Effector CD8-positive, alpha-beta T cell (primary cell): ENCODE measurements at places on chromosomes 4 and X.

DNA sequence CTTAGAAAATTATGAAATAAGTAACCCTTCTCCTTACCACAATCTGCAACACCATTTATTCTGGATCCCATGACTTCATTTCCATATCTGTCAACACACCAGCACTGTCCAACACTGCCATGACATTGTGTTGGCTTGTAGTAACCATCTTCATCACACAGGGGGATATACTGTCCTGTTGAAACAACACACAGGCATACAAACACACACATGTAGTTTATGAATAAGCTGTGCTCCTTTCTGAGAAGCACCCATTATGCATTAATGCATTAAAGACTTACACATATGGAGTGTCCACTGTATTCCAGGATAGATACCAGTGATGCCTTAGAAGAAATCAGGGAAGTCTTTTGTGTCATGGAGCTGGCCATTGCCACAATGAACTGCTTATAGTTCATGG, 496.9 kb downstream of the SPOCK3 start:
- DNase-seq, result no peak

- no peak for DNase-seq
These were observed 398.8 kb upstream of the RPS6KA3 start for GRCh38 chrX:20665481-20665880.

GRCh38 chrX:2965965-2966364, 36.8 kb upstream of the ARSD start:
- no peak for DNase-seq

GRCh38 chrX:102712981-102713625, 855 bp downstream of the GPRASP2 start:
- peak; percentile 0 for DNase-seq

DNA sequence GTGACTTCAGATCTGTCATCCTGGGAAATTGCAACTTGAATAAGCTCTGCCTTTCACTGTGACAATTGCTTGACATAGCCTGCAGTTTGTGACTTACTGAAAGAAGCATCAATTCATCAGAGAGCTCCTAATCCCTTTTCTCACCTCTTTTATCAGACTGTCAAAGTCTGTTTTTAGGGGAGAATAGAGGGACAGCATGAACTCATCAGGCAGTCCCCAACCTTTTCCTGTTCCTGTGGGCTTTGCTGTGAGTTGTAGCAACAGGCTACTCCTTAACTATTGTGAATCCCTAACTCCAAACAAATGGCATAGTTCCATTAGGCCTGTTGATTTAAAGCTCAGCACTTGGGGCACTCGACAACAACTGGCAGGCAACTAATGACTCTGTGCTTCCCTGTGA, 64.9 kb downstream of the DOCK11 start:
- DNase-seq, result no peak

DNA sequence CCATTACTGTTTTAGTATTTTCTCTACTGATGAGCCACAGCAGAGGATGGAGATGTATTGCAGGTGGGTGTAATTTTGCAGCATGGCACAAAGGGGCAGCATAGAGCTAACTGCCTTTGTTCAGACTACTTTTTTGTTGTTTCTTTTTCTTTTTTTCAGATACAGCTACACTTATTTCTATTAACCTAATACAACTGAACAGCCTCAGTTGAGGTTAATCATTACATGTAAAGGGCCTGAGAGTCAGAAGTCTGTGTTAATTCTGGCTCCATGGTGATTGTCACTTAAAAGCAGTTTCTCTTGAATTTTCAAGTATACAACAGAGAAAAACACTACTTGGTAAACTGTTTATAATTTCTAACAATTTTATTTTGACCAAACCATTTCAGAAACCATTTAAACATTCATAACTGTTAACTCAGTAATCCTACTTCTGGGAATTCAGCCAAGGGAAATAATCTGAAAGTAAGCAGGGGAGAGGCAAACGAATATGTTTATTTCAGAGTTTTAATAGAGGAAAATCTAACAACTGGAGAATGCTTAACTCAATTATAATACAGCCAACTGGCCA, 13.9 kb upstream of the PPEF2 start:
- no peak for DNase-seq

- no peak for DNase-seq
These were observed 158.8 kb downstream of the ADGRA3 start for GRCh38 chr4:22356987-22357596.

GRCh38 chrX:14670819-14671218, 141.5 kb downstream of the GLRA2 start:
- DNase-seq, result no peak

DNA sequence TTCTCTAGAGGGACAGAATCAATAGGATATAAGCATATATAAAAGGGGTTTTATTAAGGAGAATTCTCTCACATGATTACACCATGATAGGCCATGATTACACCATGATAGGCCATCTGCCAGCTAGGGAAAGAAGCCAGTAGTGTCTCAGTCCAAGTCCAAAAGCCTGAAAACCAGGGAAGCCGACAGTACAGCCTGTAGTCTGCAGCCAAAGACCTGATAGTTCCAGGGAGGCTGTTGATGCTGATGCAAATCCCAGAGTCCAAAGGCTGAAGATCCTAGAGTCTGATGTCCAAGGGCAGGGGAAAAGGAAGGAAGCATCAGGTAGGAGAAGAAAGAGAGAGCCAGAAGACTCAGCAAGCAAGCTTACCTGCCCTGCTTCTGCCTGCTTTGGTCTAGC, 411.3 kb upstream of the EMCN start:
- DNase-seq, result no peak

GRCh38 chr4:40240040-40240653, 43.3 kb downstream of the RHOH start:
- no peak for DNase-seq

DNA sequence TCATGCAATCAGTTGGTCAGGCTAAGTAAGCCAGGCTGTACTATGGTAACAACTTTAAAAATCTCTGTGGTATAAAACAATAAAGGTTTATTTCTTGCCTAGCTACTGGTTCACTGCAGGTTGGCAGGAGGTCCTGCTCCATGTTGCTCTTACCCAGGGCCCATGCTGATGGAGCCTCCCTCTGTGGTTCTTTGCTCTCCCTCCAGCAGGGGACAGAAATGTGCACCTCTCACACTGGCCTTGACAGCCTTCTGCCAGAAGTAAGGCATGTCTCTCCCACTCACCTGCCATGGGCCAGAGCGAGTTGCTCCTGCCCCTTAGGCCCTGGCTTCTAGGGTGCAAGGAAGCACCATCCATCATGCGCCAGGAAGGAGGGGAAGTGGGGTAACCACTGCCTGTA, 31.1 kb downstream of the CLDN22 start:
- no peak for DNase-seq
